Activated CD4-positive, alpha-beta T cell treated with anti-CD3 and anti-CD28 coated beads for 24 hours (primary cell): ENCODE measurements at places on chromosomes 6 and 20.

- no peak for DNase-seq
These were observed 660.4 kb upstream of the FLRT3 start for GRCh38 chr20:14997791-14998190.

GRCh38 chr6:147161253-147161973 is 42.8 kb upstream of the STXBP5 start:
- DNase-seq, result no peak

GRCh38 chr20:53626584-53626983 is 32.9 kb upstream of the ZNF217 start:
- DNase-seq, result no peak

GRCh38 chr20:10784554-10785183 is 110.9 kb upstream of the JAG1 start:
- DNase-seq, result no peak

DNA sequence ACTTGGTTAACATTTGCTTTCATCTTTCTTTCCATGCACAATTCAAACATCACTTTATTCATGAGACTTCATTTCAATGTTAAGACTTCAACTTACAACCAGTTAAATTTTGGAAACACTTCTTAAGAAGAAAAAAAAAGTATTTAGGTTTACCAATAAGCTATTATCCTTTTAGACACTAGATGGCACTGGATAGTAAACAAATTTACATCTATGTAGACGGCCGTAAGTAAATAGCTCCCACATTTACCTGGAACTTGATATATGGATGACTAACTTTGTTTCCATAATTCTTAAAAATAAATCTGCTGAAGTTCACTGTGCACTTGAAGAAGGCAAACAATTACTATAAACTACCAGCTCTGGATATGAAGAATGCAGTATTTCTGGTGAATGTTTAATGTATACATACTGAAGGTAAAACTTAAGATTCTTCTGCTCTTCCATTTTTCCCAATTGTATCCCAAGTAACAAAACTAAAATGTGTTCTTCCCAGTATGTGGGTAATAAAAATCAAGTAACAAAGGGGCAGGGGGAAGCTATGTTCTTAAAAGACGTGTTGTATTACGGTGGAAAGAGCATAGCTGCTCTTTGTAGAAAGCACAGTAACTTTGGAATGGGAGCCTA is 130.6 kb upstream of the C6orf118 start:
- DNase-seq, result no peak

DNA sequence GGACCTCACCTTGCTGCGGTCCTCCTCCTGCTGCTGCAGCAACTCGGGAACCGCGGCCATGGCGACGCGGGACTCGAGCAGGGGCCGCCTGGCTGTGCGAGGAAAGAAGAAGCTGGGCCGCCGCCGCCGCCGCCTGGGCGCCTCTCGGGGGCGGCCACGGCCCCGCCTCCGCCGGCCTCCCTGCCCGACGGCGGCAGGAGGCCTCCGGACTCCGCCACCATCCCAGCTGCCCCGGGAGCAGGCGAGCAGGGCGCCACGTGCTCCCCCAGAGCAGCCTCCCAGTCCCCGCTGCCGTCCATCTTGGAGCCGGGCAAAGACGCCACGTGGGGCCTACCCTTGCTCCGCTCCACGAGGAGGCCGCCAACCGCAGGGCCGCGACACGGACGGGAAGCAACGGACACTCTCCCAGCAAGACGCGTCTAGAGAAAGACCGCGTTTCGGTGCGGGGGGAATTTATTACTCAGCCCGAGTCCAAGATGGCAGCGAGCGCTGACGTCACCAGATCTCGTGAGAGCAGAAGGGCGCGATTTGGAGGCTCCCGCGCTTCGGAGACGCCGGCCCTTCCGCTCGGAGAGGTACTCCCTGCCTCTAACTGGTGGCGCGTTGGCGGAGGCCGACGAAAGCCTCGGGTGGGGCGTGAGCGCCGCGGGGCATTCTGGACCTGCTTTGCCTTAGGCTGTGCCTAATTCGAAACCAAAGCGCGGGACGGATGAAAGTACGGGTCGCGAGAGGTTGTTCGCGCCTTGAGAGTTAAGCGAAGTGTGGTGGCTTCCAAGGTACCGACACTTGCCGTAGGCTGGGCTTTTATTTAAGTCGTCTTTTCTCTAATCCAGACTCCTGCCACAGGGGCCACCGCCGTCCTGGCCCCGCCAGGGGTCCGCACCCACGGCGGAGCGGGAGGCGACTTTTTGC is at the start of the genes MGME1 and SNX5:
Gene MGME1 (plus strand): TSS at position 653 of the 912 bp plus-strand sequence. CDS start 842 bp downstream, outside the sequence.
Gene SNX5 (minus strand): TSS at position 429 of the 912 bp plus-strand sequence. CDS start 369 bp downstream, at position 60.
- peak; percentile 98 for DNase-seq

- DNase-seq, result no peak
These were observed 9.1 kb downstream of the COL11A2 start for GRCh38 chr6:33183071-33183683.

- no peak for DNase-seq
These were observed 102.6 kb upstream of the LAMP5 start for GRCh38 chr20:9411833-9412232.

DNA sequence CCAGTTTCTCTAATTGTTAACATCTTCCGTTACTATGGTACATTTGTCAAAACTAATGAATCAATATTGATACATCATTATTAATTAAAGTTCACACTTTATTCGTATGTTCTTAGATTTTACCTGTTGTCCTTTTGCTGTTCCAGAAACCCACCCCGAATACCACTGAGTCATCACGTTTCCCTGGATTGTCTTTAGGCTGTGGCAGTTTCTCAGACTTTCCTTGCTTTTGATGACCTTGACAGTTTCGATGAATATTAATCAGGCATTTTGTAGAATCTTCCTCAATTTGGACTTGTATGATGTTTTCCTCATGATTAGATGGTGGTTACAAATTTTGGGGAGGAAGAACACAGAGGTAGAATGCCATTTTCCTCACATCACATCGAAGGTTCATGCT is 39.1 kb upstream of the AIG1 start:
- no peak for DNase-seq

GRCh38 chr6:42710316-42710715 is 12.1 kb downstream of the PRPH2 start:
- DNase-seq, result no peak

DNA sequence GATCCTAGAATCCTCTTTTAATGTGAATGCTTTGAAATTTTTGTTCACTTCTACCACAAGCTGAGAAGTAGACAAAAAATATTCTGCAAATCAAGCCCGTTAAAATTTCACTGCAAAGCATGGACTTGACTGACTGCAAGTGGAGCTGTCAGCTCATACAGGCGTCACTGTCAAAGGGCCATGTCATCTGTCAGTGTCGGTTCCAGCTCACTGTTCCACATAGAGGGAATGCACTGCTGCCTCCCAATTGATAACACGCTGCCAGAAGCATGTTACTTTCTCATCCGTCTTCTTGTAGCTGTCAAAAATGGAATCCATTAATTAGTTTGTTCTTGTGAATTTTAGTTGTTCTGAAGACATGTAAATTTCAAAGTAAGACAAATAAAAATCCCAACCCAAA is 50.4 kb upstream of the FBXL4 start:
- no peak for DNase-seq

- DNase-seq, result no peak
These were observed 802.9 kb downstream of the MAFB start for GRCh38 chr20:39885975-39886649.

GRCh38 chr6:29647927-29648642 is 8.8 kb upstream of the MOG start:
- DNase-seq, result no peak

DNA sequence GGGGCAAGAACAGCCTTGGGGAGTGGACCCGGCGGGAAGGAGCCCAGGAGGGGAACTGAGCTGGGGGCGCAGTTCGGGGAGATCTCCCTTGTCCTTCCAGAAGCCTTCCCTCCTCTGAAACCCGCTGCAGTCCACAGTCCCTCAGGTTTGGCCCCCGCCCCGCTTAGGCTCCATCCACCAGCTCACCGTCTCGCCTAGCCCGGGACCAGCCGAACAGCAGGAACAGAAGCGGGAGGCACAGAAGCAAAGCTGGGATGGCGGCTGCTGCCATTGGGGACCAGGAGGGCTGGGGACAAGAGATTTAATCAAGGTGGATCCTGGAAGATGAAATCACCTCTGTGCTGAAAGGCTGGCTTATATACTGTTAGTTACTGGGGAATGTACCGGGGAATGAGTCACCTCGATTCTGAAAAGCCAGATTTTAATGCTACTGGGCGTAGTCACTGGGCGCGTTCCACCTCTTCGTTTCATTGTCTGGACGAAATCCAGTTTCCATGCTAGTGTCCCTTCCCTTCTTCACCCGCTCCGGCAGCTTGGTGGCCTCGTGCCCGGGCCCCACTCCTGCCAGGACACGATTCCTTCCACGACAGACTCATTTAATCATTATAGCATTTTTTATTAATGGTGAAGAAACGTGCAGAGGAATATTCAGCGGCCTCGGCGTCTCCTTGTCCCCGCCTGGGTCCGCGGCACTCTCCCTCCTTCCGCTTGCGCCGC is at the start of gene RAET1L:
Gene RAET1L (minus strand): TSS at position 332 of the 717 bp plus-strand sequence. CDS start 61 bp downstream, at position 271.
- DNase-seq, result no peak

DNA sequence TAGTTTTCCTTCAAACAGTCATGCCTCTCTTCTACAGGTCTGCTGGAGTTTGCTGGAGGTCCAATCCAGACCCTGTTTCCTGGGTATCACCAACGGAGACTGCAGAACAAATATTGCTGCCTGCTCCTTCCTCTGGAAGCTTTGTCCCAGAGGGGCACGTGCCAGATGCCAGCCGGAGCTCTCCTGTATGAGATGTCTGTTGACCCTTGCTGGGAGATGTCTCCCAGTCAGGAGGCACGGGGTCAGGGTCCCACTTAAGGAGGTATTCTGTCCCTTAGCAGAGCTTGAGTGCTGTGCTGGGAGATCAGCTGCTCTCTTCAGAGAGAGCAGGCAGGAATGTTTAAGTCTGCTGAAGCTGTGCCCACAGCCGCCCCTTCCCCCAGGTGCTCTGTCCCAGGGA is 666.9 kb downstream of the FRK start:
- no peak for DNase-seq

- no peak for DNase-seq
These were observed 215.3 kb upstream of the SUPT3H start for GRCh38 chr6:45592991-45593390.

GRCh38 chr6:52595796-52596130 is 18.9 kb upstream of the TRAM2 start:
- DNase-seq, result no peak

- no peak for DNase-seq
These were observed 36.1 kb upstream of the NAA20 start for GRCh38 chr20:19981031-19981451.

- DNase-seq, result no peak
These were observed 89.2 kb upstream of the ARID1B start for GRCh38 chr6:156687789-156688619.

GRCh38 chr6:129717277-129717676 is 7.3 kb upstream of the ARHGAP18 start:
- no peak for DNase-seq

- DNase-seq, result no peak
These were observed 29.9 kb downstream of the METTL24 start for GRCh38 chr6:110328259-110328658.

DNA sequence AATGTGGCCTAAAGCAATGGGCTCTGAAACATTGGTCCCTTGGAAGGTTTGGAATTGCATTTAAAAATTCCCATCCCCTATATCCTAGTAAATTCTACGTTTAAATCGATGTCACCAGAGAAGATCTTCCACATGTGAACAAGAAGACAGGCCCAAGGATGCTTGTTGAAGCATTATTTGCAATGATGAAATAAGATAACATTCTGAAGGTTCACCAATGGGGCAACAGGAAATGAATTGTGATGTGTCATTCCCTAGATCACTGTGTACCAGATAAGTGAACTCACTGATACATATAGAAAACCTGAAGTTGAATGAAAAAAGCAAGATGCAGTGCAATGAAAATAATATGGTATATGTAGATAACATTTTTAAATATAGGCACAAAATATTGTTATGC is 464.3 kb upstream of the BTBD3 start:
- DNase-seq, result no peak

DNA sequence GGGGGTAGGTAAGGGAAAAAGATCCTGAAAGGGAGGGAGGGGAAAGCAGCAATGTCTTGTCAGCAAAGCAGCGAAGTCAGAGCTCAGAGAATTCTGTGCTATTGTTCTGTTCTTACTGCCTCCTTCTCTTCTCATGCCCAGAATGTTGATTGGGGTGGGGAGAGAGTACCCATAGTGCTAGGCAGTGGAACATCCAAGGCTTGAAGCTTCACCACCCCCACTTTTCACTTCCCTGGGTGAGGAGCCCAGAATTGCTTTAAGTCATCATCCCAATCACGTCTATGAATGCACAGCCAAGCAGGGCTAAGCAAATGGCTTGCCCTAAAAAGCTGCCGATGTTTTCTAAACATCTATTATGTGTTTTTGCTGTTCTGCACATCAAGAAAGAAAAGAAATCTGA is 16.5 kb downstream of the REPS1 start:
- DNase-seq, result no peak

GRCh38 chr6:35151466-35151865 is 10.3 kb upstream of the TCP11 start:
- DNase-seq, result no peak

GRCh38 chr6:15962449-15962764 is 166.5 kb upstream of the MYLIP start:
- no peak for DNase-seq

GRCh38 chr20:49400410-49400809 is 82.1 kb downstream of the KCNB1 start:
- no peak for DNase-seq

GRCh38 chr20:61833807-61834610 is 231.7 kb downstream of the TAF4 start:
- no peak for DNase-seq

DNA sequence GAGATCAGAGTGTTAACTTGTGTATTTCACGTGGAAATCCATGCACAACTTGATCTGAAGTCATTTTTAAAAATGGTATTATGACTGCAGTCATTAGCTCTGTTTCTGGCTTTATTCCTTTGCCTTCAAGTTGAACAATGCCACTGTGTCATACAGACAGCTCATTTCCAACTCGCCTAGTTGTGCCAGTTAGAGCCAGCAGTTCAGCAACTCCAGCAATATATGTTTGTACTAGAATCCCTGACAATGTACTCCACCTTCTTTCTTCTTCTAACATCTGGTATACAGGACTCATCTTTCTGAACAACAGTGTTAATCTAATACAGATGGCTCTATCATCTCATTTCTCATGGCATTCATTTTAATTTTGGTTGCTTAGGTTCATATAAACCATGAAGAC is 418.3 kb upstream of the POU3F2 start:
- no peak for DNase-seq
